ENCODE measurements at places on chromosomes 5 and 9. TPM values are rescaled to one million over a fixed set of nuclear protein-coding genes. Genes with fewer than 3 reads are reported as not detected.

NR5A1 gene
- polyA plus RNA-seq, result not detected

LRRC19 gene
- polyA plus RNA-seq, result 0.49 TPM

SPATA31D4 gene
- not detected for polyA plus RNA-seq

RPL12 gene
- 1,926 TPM for polyA plus RNA-seq

AP3S1 gene
- polyA plus RNA-seq, result 121 TPM

GRXCR2 gene
- polyA plus RNA-seq, result not detected

JAKMIP2 gene
- polyA plus RNA-seq, result 6.3 TPM

PRDM9 gene
- polyA plus RNA-seq, result not detected

TRPM6 gene
- polyA plus RNA-seq, result 0.60 TPM

DCAF12 gene
- polyA plus RNA-seq, result 67.0 TPM

DNA sequence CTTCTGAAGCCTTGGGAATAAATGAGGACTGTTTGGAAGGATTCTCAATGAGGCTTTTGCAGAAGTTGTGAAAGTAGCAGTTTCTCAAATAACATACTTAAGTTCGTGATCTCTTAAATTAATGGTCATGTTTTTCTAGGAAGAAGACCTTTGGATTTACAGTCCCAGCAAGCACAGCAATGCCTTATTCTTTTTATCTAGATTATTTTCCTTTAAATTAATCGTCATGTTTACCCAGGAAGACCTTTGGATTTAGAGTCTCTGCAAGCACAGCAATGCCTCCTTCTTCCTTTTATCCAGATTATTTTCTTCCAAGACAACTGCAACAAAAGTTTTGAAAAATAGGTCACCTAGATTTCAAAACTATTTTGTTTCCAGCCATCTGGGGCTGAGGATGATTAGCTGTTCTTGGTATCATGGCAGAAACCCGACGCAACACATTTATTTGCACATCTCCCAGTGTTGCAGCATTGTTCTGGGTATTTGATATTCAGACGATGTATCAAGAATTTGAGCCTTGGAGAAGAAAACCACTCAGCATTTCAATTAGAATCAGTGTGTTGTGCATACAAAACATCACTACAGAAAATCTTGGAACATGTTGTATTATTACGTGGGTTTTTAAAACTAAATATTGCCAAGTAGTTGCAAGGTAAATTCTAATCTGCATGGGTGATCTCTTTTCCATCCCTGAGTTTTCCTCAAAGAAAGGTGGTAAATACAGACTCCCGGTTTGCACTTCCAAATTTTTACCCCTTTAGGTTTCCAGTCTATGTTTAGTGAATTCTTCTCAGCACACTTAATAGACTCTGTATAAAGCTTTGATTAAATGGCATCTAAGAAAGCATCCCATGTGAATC lies 50.9 kb downstream of the JAKMIP2 start:
- DNase-seq, result no peak

DNA sequence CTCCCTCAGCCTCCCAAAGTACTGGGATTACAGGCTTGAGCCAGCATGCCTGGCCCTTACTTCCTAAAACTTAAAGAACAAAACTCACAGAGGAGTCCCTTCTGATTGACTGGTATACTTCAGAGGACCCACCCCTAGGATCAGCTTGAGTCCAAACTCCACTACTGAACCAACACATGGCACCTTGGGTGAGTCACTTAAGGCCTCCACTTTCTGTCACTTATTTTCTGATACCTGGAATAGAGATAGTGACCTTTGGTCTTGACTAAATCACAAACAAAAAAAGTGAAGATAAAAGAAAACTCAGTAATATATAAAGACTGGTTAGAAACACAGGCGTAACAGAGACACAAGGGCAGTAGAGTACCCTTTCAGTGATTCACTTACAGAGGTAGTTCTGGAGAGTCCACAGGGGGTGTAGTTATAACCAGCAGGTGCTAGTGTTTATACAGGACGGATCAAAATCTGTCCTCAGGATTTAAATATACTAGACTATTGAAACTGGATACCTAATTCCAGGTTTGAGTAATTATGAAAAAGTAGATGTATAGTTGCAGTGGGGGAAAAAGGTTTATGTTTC lies 274.3 kb upstream of the ANKRD55 start:
- no peak for DNase-seq

DNA sequence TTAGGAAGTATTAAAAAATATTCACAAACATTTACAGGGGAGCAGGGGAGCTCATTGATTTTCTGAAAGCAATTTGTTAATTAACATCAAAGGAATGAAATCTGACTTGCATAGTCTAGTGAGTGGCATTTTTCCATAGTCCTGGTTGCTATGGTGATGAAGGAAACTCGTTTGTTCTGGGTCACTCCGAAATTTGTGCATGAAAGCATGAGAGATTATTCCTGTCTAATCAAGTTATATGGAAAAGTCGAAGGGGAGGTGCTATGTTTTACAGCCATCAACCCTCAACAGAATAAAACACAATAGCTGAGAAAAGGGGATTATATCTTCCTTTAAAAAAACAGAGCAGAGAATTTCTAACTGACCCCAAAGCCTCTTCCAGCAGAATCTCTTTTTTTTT lies 1495.7 kb upstream of the WWC1 start:
- DNase-seq, result no peak

DNA sequence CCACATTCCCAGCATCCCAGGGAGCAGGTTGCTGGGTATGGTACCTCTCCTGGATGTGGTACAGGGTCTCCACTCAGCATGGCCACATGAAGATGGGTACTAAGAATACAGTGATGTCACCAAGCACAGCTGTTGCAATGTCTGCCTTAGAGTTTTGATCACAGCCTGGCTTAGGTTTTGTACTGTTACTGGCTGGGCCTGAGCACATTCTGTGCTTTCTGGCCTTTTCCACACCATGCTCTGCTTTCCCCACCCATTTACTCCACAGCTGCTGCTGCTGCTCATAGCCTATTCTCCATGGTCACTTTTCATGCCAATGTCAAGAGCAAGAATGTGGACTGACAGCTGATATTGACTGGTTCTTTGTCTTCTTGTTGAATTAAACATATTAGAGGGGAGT lies 481.9 kb downstream of the ARHGEF28 start:
- DNase-seq, result no peak

GRCh38 chr9:23441275-23441674 lies 384.8 kb downstream of the ELAVL2 start:
- no peak for DNase-seq

DNA sequence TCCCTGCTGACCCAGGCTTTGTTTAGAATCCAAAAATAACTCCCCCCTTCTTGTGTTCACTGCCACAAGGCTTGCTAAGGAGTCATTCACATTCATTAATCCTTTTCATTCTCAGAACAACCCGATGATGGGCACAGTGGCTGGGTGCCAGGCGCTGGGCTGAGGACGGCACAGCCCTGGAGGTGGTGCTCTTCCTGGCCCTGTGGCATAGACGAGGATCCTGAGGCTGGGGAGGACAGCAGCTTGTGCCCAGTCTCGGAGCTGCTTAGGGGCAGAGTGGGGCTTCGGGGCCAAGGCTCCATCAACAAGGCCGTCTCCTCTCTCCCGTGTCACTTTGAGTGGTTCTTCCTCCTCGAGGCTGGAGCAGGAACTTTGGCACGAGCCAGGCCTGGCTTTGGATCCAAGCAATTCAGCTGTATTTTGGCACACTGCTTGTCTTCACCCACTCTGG lies 166.7 kb downstream of the TTLL11 start:
- no peak for DNase-seq

- DNase-seq, result no peak
Measured at GRCh38 chr5:52469835-52470234, 317.9 kb upstream of the ITGA1 start.

- no peak for DNase-seq
Measured at GRCh38 chr5:36442796-36443195, 141.1 kb upstream of the RANBP3L start.

- no peak for DNase-seq
Measured at GRCh38 chr5:144117412-144117811, 53.0 kb downstream of the YIPF5 start.

- DNase-seq, result no peak
Measured at GRCh38 chr9:129102791-129103594, 7.6 kb downstream of the CRAT start.

GRCh38 chr9:108634672-108635462 lies 220.9 kb downstream of the ACTL7B start:
- no peak for DNase-seq

DNA sequence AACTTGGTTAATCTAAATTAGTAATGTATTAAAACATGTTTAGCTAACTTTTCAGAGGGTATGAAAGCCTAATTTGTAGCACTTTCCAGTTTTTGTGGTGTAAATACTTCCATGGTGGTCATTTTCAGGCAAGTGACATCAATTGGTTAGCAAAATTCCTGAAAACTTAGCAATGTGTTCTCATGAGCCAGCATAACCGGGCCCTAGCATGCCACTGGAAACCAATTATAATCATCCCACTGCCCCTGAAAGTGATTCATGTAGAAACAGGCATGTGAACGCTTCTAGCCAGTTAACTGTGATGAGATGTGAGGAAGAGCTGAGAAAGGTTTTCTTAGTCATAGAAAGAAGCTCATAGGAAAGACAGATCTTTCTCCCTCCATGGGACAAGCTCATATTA lies 417.2 kb downstream of the TLR4 start:
- no peak for DNase-seq

- DNase-seq, result no peak
Measured at GRCh38 chr5:44538797-44539601, 149.8 kb upstream of the FGF10 start.

- peak; percentile 61 for DNase-seq
Measured at GRCh38 chr9:100426530-100427365, at the start of gene MSANTD3. Gene MSANTD3 (plus strand): TSS chr9:100427143. CDS start chr9:100441939, 14,796 bp downstream.

DNA sequence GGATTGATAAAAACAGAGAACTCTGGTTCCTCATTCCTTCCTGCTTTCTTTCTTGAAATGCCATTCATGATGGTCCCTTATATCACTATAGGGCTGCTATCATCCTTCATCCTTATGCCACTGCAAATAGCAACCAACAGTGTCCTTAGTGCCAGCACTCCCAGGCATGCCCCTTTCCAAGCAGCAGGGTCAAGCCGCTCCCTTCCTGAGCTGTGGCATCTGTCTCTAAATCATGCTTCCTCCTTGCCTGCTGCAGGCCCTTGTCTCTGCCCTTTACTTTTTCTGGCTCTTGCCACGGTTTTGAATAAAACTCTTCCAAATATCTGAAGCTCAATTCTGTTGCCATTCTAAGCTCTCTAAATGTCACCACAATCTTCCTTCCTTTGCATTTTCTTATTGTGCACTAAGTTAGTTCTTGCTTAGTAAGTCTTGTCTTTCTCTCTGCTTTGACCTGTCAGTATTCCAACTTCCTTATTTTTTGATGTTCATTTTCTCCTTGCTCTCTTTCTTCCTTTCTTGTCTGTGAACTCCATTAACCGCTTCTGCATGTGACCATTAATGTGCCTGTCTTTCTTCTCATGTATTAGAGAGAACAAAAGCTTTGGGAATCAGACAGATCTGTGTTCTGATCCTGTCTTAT lies 19.9 kb downstream of the TLR4 start:
- no peak for DNase-seq

Measured in left lung (tissue), 14 donors.